ENCODE measurements at places on chromosomes 3 and 15.

DNA sequence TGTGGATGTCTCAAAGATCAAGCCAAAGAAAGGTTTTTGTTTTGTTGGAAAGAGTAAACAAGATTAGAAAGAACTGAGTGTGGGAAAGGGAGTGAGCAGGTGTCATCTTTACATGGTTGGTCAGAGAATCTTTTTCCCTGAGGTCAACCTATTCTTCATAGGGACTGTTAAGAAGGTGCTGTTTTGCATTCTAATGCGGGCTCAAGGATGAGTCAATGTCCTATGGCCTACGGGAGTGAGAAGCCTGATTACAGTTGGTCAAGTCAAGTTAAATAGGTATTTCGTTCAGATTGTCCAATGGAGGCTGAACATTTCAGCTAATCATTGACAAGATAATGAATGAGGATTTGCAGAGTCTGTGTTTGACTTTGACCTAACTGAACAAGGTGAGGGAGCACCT, 491.2 kb upstream of the PDZRN3 start:
- H3K4me1 ChIP-seq: no peaks in the 10 kb centered on the region
- no peak overlapping the region for H3K4me3 ChIP-seq
- H3K27ac ChIP-seq: no peak overlapping the region
- H3K27me3 ChIP-seq: no peaks in the 10 kb centered on the region
- no peak for DNase-seq

DNA sequence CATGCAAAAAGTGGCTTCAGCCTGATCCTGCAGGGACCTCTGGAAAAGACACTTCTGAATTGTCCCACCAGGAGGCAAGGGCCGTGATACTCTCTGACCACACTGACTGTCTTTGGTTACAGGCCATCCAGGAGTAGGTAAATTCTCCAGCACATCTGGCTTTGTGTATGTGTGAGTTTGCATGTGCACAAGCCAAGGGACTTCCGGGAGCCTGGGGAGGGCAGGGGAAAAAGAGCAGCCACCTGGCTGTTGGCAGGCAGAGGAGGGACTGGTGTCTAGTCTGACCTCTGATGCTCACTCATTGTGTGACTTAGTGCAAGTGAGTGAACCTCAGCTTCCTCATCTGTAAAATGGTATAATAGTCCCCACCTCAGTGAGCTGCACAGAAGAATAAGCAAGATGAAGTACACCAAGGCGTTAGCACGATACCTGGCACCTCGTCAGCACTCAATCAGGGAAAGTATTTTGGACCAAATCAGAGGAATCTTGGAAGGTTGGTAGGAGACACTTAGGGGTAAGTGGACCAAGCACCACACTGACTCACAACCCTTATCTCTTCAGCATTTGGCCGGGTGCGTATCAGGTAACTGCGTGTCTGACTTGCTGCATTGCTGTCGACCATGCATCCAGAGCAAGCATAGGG, 19.1 kb downstream of the KLHL6 start:
- H3K36me3 ChIP-seq: peaks cover 7% of the 10 kb centered on the region
- DNase-seq: no peak
- peaks cover 71% of the 10 kb centered on the region for H3K4me1 ChIP-seq
- peak overlapping the region; percentile 32 for H3K27ac ChIP-seq
- H3K27me3 ChIP-seq: no peaks in the 10 kb centered on the region
- no peak overlapping the region for H3K4me3 ChIP-seq

- no peak overlapping the region for H3K27ac ChIP-seq
- no peak for DNase-seq
- no peak overlapping the region for H3K4me3 ChIP-seq
Observed at GRCh38 chr3:190444006-190444405, 5.7 kb downstream of the TMEM207 start.

GRCh38 chr3:29176501-29176900, 104.4 kb upstream of the RBMS3 start:
- DNase-seq: no peak
- H3K4me3 ChIP-seq: no peak overlapping the region
- peaks cover 8% of the 10 kb centered on the region for H3K4me1 ChIP-seq
- no peaks in the 10 kb centered on the region for H3K27me3 ChIP-seq
- no peaks in the 10 kb centered on the region for H3K36me3 ChIP-seq

- DNase-seq: no peak
- peaks cover 2% of the 10 kb centered on the region for H3K27me3 ChIP-seq
- H3K4me1 ChIP-seq: no peaks in the 10 kb centered on the region
- H3K27ac ChIP-seq: no peak within 1 kb of the TSS
- no peak within 1 kb of the TSS for H3K4me3 ChIP-seq
Observed at GRCh38 chr15:48120745-48121144, at the start of gene SLC24A5. TSS of gene SLC24A5 (plus strand) at chr15:48120990. CDS start at chr15:48121045, 55 bp downstream.

- no peaks in the 10 kb centered on the region for H3K4me1 ChIP-seq
- H3K27ac ChIP-seq: no peak overlapping the region
- H3K4me3 ChIP-seq: no peak overlapping the region
- H3K36me3 ChIP-seq: peaks cover 10% of the 10 kb centered on the region
Observed at GRCh38 chr3:123546133-123546755, 38.6 kb downstream of the HACD2 start.

DNA sequence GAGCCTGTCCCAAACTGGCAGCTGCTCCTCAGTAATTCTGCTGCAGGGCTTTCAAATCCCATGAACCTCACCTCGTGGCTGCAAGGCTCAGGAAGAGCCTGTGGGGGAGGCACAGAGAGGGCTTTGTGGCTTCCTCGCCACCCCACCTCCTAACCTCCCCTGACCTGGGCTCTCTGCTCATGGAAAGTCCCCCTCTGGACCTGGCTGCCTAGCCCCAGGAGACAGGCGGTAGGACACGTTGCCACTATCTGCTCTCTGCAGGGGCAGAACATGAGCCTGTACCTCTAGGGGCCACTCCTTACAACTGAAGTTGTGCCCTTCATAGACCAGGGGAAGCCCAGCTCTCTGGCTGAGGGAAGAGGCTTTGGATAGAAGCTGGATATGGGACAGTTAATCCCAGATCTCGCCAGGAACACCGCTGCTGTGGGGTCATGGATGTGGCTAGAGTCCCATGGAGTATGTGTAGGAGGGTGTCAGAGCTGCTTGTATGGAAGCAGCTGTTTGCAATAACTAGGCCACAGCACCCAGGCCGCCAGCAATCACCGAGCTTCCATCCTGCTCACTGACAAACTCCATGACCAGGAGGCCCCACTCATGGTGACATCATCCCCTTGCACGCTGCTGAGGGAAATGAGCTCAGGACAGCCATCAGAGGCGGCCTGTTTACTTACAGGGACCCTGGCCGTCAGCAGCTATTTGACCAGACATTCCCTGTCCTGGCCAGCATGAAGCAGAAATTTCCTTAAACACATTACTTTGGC, 34.0 kb upstream of the CILP start:
- H3K36me3 ChIP-seq: no peaks in the 10 kb centered on the region
- no peak overlapping the region for H3K4me3 ChIP-seq
- no peak overlapping the region for H3K27ac ChIP-seq

GRCh38 chr15:55884223-55884622, 109.2 kb downstream of the NEDD4 start:
- H3K4me1 ChIP-seq: no peaks in the 10 kb centered on the region
- no peaks in the 10 kb centered on the region for H3K27me3 ChIP-seq
- H3K4me3 ChIP-seq: no peak overlapping the region
- no peak overlapping the region for H3K27ac ChIP-seq
- peaks cover 24% of the 10 kb centered on the region for H3K36me3 ChIP-seq

GRCh38 chr15:38512901-38513300, 51.7 kb downstream of the RASGRP1 start:
- H3K36me3 ChIP-seq: peaks cover 39% of the 10 kb centered on the region
- no peak for DNase-seq
- no peaks in the 10 kb centered on the region for H3K27me3 ChIP-seq
- H3K4me3 ChIP-seq: no peak overlapping the region

GRCh38 chr3:126293370-126294082, 63.7 kb downstream of the KLF15 start:
- H3K4me3 ChIP-seq: no peak overlapping the region
- H3K27me3 ChIP-seq: peaks cover 38% of the 10 kb centered on the region
- no peak for DNase-seq

All from natural killer cell treated with Interleukin-12 subunit alpha and Interleukin-12 subunit beta and Interleukin-15 and Interleukin-18, amount 100 ng/mL, for 72 hours (primary cell).